ENCODE measurements at places on chromosomes 7 and 10.

- DNase-seq: no peak
Measured at GRCh38 chr7:117169907-117170306, 153.0 kb downstream of the WNT2 start.

DNA sequence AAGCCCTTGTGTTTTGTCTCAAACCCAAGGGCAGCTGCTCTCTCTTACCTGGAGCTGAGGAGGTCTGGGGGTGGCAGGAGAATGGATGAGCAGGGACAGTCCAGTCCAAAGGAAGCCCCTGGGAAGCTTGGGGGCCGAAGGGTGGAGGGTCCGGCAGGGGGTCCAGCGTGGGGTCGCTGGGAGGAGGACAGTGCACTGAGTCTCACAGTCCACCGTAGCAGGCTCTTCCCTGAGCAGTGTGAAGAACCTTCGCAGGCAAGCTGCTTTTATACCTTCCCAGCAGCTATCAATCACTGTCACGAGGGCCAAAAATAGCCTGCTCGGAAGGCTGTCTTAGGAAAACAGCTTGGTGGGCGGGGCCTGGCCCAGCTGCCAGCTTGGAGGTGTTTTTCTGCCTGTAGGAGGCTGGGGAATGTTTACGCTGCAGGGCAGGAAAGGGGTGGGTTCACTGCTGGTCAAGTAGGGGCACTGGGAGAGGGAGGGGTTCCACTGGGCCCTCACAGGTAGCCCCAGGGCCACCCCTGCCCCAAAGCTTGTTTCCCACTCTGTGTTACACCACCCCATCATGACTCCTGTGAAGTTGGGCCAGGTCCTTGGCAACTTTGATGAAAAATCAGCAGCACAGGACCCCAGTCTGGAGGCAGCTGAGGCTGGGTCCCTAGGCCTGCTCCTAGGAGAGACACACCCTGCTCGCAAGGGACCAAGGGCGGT, at the start of gene DEPP1:
Gene DEPP1, minus strand, starts transcription at position 240 of the 711 bp plus-strand sequence. CDS start 779 bp downstream, outside the sequence.
- no peak for DNase-seq

- DNase-seq: no peak
Measured at GRCh38 chr7:117750612-117751563, 122.4 kb downstream of the CTTNBP2 start.

DNA sequence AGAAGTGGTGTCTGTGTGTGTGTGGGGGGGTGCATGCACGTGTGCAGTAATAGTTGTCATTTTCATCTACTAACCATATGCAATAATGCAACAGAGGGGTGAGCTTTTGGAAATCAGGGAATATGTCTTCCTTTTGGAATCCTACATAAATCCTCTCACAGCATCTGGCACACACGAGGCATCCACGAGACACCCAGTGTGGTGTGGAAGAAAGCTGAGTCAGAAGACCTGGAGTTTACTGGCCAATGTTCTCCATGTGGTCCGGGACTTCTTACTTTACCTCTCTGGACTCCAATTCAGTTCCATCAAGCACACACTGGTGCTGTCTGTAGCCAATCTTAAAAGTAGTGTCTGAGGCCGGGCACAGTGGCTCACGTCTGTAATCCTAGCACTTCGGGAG, 43.1 kb upstream of the C10orf90 start:
- no peak for DNase-seq

- DNase-seq: no peak
Measured at GRCh38 chr10:13632440-13632839, 45.7 kb downstream of the PRPF18 start.
